ENCODE measurements at places on chromosomes 6 and 20. TPM values are rescaled to one million over a fixed set of nuclear protein-coding genes. Genes with fewer than 3 reads are reported as not detected.

- DNase-seq: no peak
- no peaks in the 10 kb centered on the region for H3K4me1 ChIP-seq
- no peak overlapping the region for H3K4me3 ChIP-seq
- H3K36me3 ChIP-seq: no peaks in the 10 kb centered on the region
- H3K27me3 ChIP-seq: no peaks in the 10 kb centered on the region
Observed at GRCh38 chr6:34654061-34654710, 42.4 kb downstream of the ILRUN start.

DNA sequence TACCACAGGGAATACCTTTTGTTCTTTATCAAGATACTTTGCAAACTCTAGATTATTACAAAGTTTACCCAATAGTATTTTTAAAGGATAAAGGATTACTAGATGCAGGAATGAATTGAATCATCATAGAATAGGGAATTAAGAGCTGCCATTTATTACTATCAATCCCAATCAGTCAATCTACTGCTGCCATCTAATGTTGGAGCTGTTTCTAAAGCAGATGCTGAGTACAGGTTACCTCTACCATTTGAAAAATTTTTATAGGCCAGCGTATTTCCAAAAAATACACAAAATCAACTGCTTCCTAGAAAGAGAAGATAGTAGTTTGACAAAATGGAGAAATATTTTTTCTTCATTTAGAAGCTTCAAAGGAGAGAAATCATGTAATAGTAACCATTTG lies 520.4 kb downstream of the ADGRB3 start:
- no peaks in the 10 kb centered on the region for H3K36me3 ChIP-seq
- no peaks in the 10 kb centered on the region for H3K4me1 ChIP-seq
- H3K4me3 ChIP-seq: no peak overlapping the region
- H3K27me3 ChIP-seq: no peaks in the 10 kb centered on the region

GRCh38 chr6:108152446-108152845 lies 13.4 kb upstream of the NR2E1 start:
- no peak overlapping the region for H3K27ac ChIP-seq
- no peaks in the 10 kb centered on the region for H3K36me3 ChIP-seq
- peaks cover 99% of the 10 kb centered on the region for H3K27me3 ChIP-seq
- H3K4me3 ChIP-seq: no peak overlapping the region
- DNase-seq: no peak
- peaks cover 20% of the 10 kb centered on the region for H3K4me1 ChIP-seq

DNA sequence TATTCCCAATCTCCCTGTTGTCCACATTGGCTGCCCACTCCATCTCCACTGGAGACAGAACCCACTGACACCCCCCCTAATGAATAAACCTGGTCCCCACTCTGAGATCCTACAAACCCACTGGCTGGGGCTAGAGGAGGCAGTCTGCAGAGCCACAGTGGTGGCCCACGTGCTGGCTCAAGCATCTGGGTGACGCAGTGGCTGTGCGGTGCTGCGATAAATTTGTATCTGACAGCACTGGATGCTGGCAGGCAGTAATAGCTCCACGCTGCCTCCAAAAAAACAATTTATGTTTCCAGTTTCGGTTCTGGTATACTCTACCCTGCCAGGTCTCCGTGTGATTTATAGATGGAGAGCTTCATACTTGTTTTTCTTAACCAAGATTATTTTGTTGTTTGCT lies 87.1 kb upstream of the SYNDIG1 start:
- no peak overlapping the region for H3K27ac ChIP-seq
- no peaks in the 10 kb centered on the region for H3K36me3 ChIP-seq

GRCh38 chr6:19697744-19698290 lies 139.4 kb upstream of the ID4 start:
- H3K27me3 ChIP-seq: no peaks in the 10 kb centered on the region
- H3K4me3 ChIP-seq: no peak overlapping the region
- H3K4me1 ChIP-seq: no peaks in the 10 kb centered on the region
- H3K36me3 ChIP-seq: no peaks in the 10 kb centered on the region
- H3K27ac ChIP-seq: no peak overlapping the region

DNA sequence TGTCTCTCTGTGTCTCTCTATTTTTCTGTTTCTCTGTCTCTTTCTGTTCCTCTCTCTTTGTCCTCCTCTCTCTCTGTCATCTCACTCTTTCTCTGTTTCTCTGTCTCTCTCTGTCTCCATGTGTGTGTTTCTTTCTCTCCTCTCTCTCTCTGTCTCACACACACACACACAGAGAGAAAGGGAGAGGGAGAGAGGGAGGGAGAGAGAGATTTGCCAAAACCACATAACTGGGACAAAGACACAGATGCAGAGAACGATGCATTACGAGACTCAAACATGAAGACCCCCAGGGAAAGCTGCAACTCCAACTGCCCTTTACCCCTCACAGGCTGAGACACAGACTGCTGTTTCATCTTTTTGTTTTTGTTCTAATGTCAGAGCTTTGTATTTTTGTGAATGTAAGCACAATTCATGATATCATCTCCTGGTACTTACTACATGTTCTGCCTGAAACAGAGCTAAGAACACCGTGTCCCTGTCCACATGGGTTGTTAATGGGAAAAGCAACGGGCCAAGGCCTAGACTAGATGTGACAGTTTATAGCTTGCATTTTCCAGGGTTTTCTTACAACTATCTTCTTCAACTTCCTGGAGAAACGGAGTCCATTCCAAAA lies 177.1 kb upstream of the ARID1B start:
- H3K27me3 ChIP-seq: no peaks in the 10 kb centered on the region
- no peaks in the 10 kb centered on the region for H3K36me3 ChIP-seq
- DNase-seq: no peak
- no peak overlapping the region for H3K27ac ChIP-seq
- no peak overlapping the region for H3K4me3 ChIP-seq
- peaks cover 13% of the 10 kb centered on the region for H3K4me1 ChIP-seq

- H3K27ac ChIP-seq: no peak overlapping the region
- no peak overlapping the region for H3K4me3 ChIP-seq
- peaks cover 15% of the 10 kb centered on the region for H3K4me1 ChIP-seq
Observed at GRCh38 chr6:52494298-52495072, 74.3 kb downstream of the EFHC1 start.

DNA sequence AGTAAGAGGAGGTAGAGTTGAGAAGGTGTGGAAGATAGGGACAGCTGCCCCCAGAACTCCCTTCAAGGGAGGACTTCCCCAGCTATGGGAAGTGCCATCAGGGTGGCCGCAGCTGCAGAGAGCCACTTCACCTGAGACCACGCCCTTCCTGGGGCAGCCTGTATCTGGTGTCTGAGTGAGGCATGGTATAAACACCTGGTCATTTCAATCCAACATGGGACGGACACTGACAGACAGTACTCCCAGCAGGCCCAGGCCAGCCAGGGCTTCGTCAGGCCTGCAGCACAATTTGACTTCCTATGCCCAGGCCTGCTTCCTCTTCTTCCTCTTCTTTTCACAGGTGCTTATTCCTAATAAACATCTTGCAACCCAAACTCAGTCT lies 4.5 kb downstream of the SOX12 start:
- no peaks in the 10 kb centered on the region for H3K36me3 ChIP-seq
- peaks cover 21% of the 10 kb centered on the region for H3K4me1 ChIP-seq

DNA sequence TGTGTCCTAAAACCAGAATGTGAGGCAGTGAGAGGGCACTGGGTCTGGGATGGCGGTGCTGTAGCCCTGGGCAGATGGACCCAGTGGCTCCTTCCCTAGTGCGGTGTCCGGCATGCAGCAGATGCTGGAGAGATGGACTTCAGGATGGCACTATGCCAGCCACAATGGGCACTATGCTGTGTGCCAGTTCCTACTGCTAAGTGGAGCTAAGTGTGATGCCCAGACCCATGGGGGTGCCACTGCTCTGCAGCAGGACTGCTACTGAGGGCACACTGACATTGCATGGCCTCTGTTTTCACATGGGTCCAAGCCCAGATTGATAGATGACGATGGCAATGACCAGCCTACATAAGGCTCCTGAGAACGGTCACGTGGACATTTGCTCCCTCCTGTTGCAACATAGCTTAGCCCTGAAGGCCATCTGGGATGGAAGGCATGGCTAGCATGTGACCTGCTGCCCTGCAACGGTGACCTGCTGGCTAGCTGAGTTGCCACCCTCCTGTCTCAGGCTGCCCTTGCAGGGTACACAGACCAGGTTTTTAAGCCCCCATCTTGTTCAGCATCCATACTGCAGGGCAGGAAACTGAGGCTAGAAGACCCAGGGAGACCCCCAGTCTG lies 31.3 kb upstream of the KCNK16 start:
- H3K27me3 ChIP-seq: no peaks in the 10 kb centered on the region
- DNase-seq: no peak
- H3K4me1 ChIP-seq: no peaks in the 10 kb centered on the region
- no peak overlapping the region for H3K27ac ChIP-seq

GRCh38 chr6:169805242-169805838 lies 53.9 kb downstream of the ERMARD start:
- no peaks in the 10 kb centered on the region for H3K36me3 ChIP-seq
- peaks cover 24% of the 10 kb centered on the region for H3K4me1 ChIP-seq
- H3K27me3 ChIP-seq: peaks cover 21% of the 10 kb centered on the region
- no peak overlapping the region for H3K27ac ChIP-seq
- no peak overlapping the region for H3K4me3 ChIP-seq

DNA sequence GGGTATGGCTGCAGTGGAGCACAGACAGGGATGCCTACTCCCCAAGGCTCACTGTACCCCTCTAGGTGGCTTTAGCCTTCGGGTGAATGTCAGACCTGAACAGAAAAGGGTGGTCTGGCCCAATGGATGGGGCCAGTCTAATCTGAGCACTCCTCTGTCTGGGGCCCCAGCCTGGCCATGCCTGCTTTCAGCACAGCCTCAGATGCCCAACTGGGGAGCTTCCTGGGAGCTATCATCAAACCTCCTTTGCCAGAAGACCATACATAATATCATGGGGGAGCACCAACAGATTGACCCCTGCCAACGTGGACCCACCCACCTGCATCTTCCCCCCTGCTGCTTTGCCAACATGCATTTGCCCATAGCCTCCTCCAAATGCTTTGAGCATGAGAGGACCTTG lies 454.1 kb upstream of the KHDRBS2 start:
- no peak overlapping the region for H3K27ac ChIP-seq
- H3K4me1 ChIP-seq: no peaks in the 10 kb centered on the region
- H3K27me3 ChIP-seq: no peaks in the 10 kb centered on the region
- no peaks in the 10 kb centered on the region for H3K36me3 ChIP-seq

- no peaks in the 10 kb centered on the region for H3K36me3 ChIP-seq
- H3K27ac ChIP-seq: no peak overlapping the region
- no peaks in the 10 kb centered on the region for H3K27me3 ChIP-seq
- no peak for DNase-seq
Observed at GRCh38 chr6:132054525-132054924, 103.4 kb upstream of the CCN2 start.

DNA sequence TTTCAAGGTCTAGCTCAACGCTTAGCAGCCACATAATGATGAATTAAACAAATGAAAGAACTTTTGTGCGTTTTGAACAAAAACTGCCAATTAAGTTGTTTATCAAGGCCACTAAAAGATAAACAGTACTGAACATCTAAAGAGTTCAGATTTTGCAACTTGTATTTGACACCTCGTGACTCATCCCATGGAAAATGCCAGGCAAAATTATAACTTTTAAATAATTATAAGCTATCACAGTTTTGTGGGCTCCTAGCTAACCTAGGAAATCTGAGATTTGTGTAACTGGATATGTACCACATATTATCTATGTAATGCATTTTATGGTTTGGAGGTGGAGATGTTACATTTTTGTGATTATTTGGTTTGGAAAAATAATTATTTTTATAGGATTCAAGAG lies 9.6 kb upstream of the BAG2 start:
- H3K27me3 ChIP-seq: no peaks in the 10 kb centered on the region
- DNase-seq: no peak
- H3K27ac ChIP-seq: no peak overlapping the region
- H3K4me3 ChIP-seq: no peak overlapping the region
- H3K36me3 ChIP-seq: no peaks in the 10 kb centered on the region
- no peaks in the 10 kb centered on the region for H3K4me1 ChIP-seq

- no peak for DNase-seq
- no peaks in the 10 kb centered on the region for H3K27me3 ChIP-seq
- no peak overlapping the region for H3K4me3 ChIP-seq
- H3K4me1 ChIP-seq: no peaks in the 10 kb centered on the region
Observed at GRCh38 chr6:72286911-72287311, 335.0 kb upstream of the KCNQ5 start.

DNA sequence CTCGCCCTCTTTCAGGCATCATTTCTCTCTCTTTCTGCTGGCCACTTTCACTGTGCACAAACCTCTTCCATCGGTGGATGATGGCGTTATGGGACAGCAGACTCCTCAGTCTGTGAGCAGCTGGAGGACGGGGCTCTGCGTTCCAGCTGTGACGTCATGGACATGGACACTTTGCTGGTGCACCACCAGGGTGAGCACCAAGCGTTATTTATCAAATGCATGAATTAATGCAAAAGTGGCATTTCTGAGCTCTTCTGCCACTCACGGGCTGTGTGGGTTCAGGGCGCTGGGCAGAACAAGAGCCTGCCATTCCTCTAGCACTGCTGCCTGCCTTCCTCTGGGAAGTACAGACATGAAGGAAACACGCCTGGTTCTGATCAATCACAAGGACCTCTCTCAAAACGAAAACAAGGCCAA lies 82.9 kb upstream of the MPC1 start:
- H3K36me3 ChIP-seq: no peaks in the 10 kb centered on the region
- H3K4me1 ChIP-seq: no peaks in the 10 kb centered on the region
- DNase-seq: no peak

GRCh38 chr6:11315743-11316437 lies 83.4 kb upstream of the NEDD9 start:
- no peaks in the 10 kb centered on the region for H3K36me3 ChIP-seq
- no peak overlapping the region for H3K4me3 ChIP-seq
- no peaks in the 10 kb centered on the region for H3K27me3 ChIP-seq
- no peak for DNase-seq
- no peaks in the 10 kb centered on the region for H3K4me1 ChIP-seq

GRCh38 chr6:119303164-119303887 lies 46.2 kb downstream of the MAN1A1 start:
- no peak overlapping the region for H3K27ac ChIP-seq
- H3K36me3 ChIP-seq: no peaks in the 10 kb centered on the region
- no peaks in the 10 kb centered on the region for H3K4me1 ChIP-seq
- no peak for DNase-seq
- H3K4me3 ChIP-seq: no peak overlapping the region

TGM2 gene
- total RNA-seq: 0.22 TPM

NHLRC1 gene
- total RNA-seq: not detected

CUTA gene
- 186 TPM for total RNA-seq

RAET1E gene
- total RNA-seq: not detected

OTOR gene
- not detected for total RNA-seq

PPP1R16B gene
- 1.6 TPM for total RNA-seq

BCL2L1 gene
- 60.0 TPM for total RNA-seq

GABRR1 gene
- total RNA-seq: not detected

Data from neural progenitor cell (in vitro differentiated cells).